ENCODE measurements at places on chromosomes 3 and 15.

GRCh38 chr3:46100812-46101211 lies 73.5 kb upstream of the XCR1 start:
- DNase-seq: no peak

- no peak for DNase-seq
These were observed 59.2 kb upstream of the KLF13 start for GRCh38 chr15:31267161-31268107.

DNA sequence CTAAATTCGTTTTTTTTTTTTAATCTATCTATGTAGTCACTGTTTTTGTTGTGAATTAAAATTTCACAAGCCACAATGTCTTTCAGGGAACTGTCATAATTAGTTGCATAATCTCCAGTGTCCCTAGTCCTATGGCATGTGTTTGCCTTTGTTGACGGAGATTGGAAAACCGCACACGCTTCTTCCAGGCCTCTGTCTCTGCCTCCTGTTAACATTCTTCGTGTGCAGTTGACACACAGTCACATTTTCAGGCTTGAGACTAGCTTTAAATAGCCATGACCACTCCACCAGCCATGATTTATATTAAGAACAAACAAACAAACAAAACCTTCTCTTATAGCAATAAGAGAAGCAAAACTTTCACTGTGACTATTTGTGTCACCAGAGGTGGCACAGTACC lies 139.8 kb downstream of the DUT start:
- DNase-seq: no peak

GRCh38 chr3:31382856-31383255 lies 149.9 kb upstream of the STT3B start:
- no peak for DNase-seq

DNA sequence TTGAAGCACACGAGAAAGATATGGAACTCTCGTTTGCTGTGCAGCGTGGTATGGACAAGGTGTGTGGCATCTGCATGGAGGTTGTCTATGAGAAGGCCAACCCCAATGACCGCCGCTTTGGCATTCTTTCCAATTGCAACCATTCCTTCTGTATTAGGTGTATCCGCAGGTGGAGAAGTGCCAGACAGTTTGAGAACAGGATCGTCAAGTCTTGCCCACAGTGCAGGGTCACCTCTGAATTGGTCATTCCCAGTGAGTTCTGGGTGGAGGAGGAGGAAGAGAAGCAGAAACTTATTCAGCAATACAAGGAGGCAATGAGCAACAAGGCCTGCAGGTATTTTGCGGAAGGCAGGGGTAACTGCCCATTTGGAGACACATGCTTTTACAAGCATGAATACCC lies 1.2 kb downstream of the MKRN3 start:
- no peak for DNase-seq

DNA sequence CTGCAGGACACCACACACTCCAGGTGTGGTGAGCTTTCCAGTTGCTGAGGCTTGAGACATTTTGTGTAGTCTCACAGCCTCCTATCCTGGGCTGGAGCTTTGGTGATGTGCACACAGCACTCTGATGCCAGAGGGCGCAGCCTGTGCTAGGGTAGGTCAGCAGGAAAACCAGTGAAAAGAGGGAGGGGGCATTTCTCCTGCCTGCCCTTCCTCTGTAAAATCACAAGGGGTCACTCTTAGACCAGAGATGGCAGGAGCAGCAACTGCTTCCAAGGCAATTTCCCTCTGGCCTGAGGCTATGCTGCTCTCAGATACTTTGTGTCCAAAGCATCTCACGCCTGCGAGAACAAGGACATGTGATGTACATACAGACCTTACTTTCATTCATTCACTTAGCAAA lies 16.5 kb upstream of the MUSTN1 start:
- no peak for DNase-seq

DNA sequence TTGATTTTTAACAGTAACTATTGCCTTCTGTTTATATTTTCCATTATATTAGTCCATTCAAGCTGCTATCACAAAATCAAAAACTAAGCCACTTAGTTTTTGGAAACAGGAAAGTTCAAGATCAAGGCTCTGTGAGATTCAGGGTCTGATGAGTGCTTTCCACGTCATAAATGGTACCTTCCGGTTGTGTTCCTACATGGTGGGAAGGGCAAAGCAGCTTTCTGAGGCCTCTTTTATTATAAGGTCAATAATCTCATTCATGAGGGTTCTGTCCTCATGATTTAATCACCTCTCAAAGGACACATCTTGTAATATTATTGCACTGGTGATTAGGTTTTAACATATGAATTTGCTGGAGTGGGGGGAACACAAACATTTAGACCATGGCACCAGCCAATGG lies 152.0 kb downstream of the VGLL3 start:
- no peak for DNase-seq

GRCh38 chr3:124372775-124373174 lies 357.5 kb upstream of the UMPS start:
- no peak for DNase-seq

DNA sequence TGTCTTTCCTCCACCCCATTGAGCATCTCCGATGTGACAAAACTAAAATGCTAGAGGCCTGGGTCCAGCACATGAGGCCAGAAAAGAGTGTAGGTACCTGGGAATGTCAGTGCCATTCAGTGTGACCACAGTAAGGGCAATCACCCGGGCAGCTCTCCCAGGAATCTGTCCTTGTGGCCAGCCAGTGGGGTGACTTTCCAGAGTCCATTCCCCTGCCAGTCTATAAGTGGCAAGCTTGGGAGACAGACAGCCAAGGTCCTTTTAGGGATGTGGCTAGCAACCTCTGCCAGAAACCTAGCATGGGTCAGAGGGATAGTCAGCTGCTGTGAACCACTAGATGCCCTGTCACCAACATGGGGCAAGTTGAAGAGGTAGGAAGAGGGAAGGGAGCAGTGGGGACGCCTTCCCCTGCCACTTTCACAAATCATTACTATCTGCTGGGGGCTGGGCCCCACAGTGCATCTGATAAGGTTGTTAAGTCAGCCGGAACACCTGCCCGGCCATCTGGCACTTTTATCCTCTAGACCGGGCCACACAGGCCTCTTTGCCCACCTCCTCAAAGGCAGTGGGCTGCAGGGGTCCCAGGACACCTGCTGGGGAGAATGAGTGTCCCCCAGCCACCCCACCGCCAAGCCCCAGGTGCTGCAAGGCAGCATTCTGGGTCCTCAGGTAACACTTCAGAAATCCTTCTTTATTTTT lies 24.8 kb upstream of the DET1 start:
- no peak for DNase-seq
